Activated CD4-positive, alpha-beta memory T cell treated with anti-CD3 and anti-CD28 coated beads for 36 hours (primary cell): ENCODE measurements at places on chromosomes 7 and 10. TPM values are rescaled to one million over a fixed set of nuclear protein-coding genes. Genes with fewer than 3 reads are reported as not detected.

DNA sequence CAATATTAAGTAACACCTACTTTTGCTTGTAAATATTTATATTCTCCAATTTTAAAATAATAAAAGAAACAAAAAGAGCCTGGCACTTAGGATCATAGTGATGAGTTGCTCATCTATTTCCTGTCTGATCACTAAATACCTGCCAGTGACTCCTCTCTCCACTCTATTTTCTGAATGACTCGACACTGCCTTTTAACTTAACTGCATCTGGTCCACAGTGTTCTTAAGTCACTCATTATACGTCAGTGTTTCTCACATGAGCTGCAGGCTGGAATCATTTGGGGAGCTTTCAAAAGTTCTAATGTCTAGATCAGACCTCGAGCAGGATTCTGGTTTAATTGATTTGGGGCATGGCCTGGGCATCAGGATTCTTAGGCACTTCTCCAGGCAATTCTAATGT, 78.0 kb upstream of the AGBL3 start:
- no peak overlapping the region for H3K27ac ChIP-seq
- no peak for DNase-seq
- no peaks in the 10 kb centered on the region for H3K36me3 ChIP-seq
- no peaks in the 10 kb centered on the region for H3K27me3 ChIP-seq

- no peak overlapping the region for H3K27ac ChIP-seq
- DNase-seq = no peak
- no peaks in the 10 kb centered on the region for H3K4me1 ChIP-seq
- H3K36me3 ChIP-seq = peaks cover 4% of the 10 kb centered on the region
- no peak overlapping the region for H3K4me3 ChIP-seq
- H3K27me3 ChIP-seq = no peaks in the 10 kb centered on the region
Measured at GRCh38 chr7:111803015-111803758, 240.9 kb upstream of the IMMP2L start.

DNA sequence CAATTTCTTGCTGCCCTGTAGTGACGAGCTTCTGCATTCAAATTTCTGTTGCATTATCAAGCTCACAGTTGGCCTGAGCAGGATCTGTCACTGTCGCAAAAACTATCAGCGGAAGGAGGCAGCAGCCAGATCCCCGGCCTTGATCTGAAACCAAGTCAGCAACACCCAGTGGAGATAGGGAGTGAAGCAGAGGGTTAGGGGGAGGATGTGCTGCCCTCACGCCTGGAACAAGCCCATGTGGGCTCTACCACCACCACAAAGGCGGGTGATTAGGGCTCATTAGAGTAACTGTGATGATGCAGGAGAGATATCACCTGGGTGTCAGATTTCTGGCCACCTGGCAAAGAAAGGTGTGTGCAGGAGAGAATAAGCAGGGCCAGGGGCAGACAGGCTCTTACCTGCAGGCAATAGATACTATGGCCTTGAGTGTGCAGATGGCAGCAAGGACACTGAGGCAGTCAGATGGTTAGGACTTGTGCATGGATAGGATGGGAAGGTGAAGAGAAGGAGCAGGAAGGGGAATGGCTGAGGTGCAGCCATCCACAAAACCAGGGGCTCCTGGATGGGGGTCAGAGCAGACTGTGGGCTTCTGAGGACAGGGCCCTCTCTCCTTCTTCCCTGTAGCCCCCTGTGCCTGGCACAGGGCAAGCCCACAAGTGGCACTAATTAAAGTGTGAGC, 417.3 kb downstream of the RPS24 start:
- peaks cover 3% of the 10 kb centered on the region for H3K27me3 ChIP-seq
- no peak for DNase-seq
- no peaks in the 10 kb centered on the region for H3K36me3 ChIP-seq
- H3K4me1 ChIP-seq = no peaks in the 10 kb centered on the region

DNA sequence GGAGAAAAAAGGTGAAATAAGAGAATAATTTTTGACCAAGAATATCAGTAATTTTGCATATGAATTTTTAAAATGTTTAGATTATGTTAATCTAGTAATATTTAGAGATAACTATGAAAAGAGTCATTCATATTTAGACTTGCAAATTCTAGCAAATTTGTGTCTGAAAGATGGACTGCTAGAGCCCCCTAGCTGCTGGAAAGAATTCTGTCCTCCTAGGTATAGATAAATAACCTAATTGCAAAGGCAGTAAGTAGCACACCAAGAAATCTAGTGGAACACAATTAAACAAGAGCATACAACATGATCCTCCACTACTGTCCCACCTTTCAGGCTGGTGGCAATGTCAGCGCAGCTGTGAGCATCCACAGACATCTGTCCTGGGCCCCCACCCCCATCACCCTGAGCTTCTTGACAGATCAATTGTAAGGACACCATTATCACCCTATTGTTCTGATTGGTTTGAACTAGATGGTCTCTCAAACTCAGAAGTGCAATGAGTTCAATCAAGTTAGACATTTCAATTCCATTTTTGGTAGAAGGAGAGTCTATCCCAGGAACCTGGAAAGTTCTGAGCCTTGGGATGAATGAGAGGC, 15.0 kb upstream of the GFRA1 start:
- H3K4me3 ChIP-seq = no peak overlapping the region
- peaks cover 2% of the 10 kb centered on the region for H3K27me3 ChIP-seq
- H3K4me1 ChIP-seq = no peaks in the 10 kb centered on the region

DNA sequence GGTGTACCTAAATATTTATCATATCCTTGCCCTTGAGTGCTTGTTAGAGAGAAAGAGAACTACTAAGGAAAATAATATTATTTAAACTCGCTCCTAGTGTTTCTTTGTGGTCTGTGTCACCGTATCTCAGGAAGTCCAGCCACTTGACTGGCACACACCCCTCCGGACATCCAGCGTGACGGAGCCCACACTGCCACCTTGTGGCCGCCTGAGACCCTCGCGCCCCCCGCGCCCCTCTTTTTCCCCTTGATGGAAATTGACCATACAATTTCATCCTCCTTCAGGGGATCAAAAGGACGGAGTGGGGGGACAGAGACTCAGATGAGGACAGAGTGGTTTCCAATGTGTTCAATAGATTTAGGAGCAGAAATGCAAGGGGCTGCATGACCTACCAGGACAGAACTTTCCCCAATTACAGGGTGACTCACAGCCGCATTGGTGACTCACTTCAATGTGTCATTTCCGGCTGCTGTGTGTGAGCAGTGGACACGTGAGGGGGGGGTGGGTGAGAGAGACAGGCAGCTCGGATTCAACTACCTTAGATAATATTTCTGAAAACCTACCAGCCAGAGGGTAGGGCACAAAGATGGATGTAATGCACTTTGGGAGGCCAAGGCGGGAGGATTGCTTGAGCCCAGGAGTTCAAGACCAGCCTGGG, 11.4 kb downstream of the SERPINE1 start:
- H3K27me3 ChIP-seq = peaks cover 16% of the 10 kb centered on the region
- peak overlapping the region; percentile 30 for H3K4me3 ChIP-seq
- peak; percentile 94 for DNase-seq
- H3K4me1 ChIP-seq = peaks cover 47% of the 10 kb centered on the region
- no peaks in the 10 kb centered on the region for H3K36me3 ChIP-seq
- H3K27ac ChIP-seq = peak overlapping the region; percentile 72

DNA sequence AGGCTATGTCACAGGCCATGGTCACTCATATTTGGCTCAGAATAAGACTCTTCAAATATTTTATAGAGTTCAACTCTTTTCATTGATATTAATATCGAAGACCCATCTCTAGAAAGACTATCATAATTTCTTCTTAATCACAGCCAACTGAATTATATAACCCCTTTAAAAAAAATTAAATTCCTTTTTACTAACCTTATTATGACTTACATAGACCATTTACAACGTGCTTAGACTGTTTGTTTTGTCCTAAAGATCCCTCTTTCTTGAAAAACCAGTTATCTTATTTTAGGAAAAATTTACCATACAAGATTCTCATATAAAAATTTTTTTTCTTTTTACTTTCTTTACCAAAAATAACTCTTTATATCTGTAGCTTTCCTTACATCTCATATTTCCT, 10.2 kb upstream of the TMEM254 start:
- no peak overlapping the region for H3K4me3 ChIP-seq
- H3K4me1 ChIP-seq = no peaks in the 10 kb centered on the region
- no peaks in the 10 kb centered on the region for H3K36me3 ChIP-seq
- DNase-seq = no peak
- H3K27ac ChIP-seq = no peak overlapping the region
- peaks cover 3% of the 10 kb centered on the region for H3K27me3 ChIP-seq

Gene AUTS2
- total RNA-seq = 4.0 TPM

Gene GHITM
- total RNA-seq = 192 TPM

Gene RADIL
- 0.15 TPM for total RNA-seq

Gene TEX36
- total RNA-seq = not detected

Gene TYSND1
- total RNA-seq = 10.9 TPM
